Breast epithelium (tissue), 4 donors: ENCODE measurements at places on chromosomes 13 and 19. TPM values are rescaled to one million over a fixed set of nuclear protein-coding genes. Genes with fewer than 3 reads are reported as not detected.
A peak's percentile ranks its signal among the peaks of the same experiment; 100 is the strongest.

Gene FPR1
- total RNA-seq, result 14.9 TPM

GRCh38 chr13:96540670-96541069 lies 450.8 kb downstream of the HS6ST3 start:
- no peak overlapping the region for H3K27ac ChIP-seq
- no peak overlapping the region for H3K4me3 ChIP-seq
- no peak for DNase-seq
- H3K36me3 ChIP-seq, result no peaks in the 10 kb centered on the region
- no peaks in the 10 kb centered on the region for H3K27me3 ChIP-seq
- H3K4me1 ChIP-seq, result no peaks in the 10 kb centered on the region

- no peaks in the 10 kb centered on the region for H3K4me1 ChIP-seq
- DNase-seq, result no peak
- no peaks in the 10 kb centered on the region for H3K27me3 ChIP-seq
- H3K27ac ChIP-seq, result no peak overlapping the region
- no peak overlapping the region for H3K4me3 ChIP-seq
Measured at GRCh38 chr19:48999481-49000325, 6.0 kb downstream of the RUVBL2 start.

GRCh38 chr19:54576411-54576976 lies 2.9 kb downstream of the LILRA2 start:
- no peaks in the 10 kb centered on the region for H3K4me1 ChIP-seq
- no peaks in the 10 kb centered on the region for H3K27me3 ChIP-seq
- no peaks in the 10 kb centered on the region for H3K36me3 ChIP-seq

DNA sequence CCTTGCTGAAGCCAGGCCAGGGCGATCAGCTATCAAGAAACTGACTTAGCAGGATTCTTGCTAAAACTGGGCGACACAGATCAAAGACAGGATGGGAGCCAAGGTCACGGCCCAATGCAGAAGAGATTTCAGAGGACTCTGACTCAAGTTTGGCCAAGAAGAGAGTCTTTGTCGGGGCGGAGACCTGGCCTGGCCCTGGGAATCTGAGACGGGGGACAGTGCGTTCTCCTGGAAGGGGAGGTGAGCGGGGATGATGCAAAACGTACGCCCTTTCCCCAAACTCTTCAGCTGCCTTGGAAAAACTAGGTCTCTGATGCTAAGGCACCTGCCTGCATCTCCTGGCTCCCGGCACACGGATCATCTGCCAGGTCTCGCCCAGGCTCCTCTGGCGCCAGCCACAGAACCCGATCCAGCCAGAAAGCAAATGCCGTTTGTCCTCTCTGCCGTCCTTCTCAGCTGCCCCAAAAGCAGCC lies 9.8 kb downstream of the MVB12A start:
- H3K27ac ChIP-seq, result peak overlapping the region; percentile 52
- no peaks in the 10 kb centered on the region for H3K36me3 ChIP-seq
- H3K27me3 ChIP-seq, result no peaks in the 10 kb centered on the region
- H3K4me3 ChIP-seq, result no peak overlapping the region

GRCh38 chr19:2590630-2591399 lies 111.7 kb downstream of the GNG7 start:
- H3K27me3 ChIP-seq, result no peaks in the 10 kb centered on the region
- no peak for DNase-seq
- no peak overlapping the region for H3K27ac ChIP-seq
- no peaks in the 10 kb centered on the region for H3K4me1 ChIP-seq
- no peaks in the 10 kb centered on the region for H3K36me3 ChIP-seq
